ENCODE measurements at places on chromosomes 2 and 18.

- no peak for DNase-seq
Measured at GRCh38 chr2:190599073-190599472, 49.8 kb upstream of the NAB1 start.

- no peak for DNase-seq
Measured at GRCh38 chr2:58768715-58769080, 527.6 kb upstream of the FANCL start.

GRCh38 chr18:41940506-41941215, 14.4 kb upstream of the PIK3C3 start:
- no peak for DNase-seq

DNA sequence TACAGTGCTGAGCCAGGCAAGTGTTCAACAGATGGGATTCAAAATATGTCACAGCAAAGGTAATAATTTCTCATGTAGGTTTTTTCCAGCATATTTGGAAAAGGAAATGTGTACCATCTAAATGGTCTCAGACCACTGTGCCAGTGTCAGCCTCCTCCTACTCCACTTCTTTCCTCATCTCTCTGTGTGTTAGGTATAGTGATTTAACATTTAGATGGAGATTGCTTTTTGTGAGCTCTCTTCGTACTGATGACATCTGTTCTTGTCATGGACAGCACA, 80.9 kb upstream of the TSPYL6 start:
- DNase-seq, result no peak

DNA sequence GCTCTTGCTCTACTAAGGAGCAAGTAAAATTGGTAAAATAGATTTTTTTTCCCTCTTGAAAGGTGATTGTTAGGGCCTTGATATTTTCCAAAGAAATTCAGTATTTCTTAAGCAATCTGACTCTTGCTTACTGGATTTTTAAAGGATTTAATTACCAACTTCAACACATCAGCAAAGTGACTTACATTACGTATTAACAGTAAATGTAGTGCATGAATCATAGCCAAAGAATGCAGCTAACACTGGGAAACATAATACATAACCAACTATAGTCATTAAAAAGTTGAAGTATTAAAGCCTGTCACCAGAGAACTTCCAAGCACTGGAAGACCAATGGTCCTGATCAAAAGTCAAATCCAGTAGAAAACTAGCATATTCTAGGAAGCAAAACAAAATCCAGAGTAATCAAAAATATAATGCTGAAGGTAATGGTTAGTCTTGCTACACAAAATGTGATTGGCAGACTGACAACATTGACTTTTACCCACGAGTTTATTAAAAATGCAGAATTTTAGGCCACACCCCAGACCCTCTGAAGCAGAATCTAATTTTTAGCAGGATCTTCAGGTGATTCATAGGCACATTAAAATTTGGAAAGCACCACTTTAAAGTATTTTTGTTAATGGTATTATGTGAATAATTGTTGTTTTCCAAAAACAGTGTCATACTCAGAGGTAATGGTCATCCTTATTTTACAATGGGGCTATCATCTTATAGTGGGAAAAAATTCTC, 31.8 kb upstream of the CAVIN2 start:
- no peak for DNase-seq

- no peak for DNase-seq
Measured at GRCh38 chr2:239939736-239940483, 85.2 kb downstream of the NDUFA10 start.

GRCh38 chr2:46073540-46074046, 223.6 kb upstream of the EPAS1 start:
- DNase-seq, result no peak

GRCh38 chr18:53115876-53116585, 776.0 kb downstream of the DCC start:
- no peak for DNase-seq

DNA sequence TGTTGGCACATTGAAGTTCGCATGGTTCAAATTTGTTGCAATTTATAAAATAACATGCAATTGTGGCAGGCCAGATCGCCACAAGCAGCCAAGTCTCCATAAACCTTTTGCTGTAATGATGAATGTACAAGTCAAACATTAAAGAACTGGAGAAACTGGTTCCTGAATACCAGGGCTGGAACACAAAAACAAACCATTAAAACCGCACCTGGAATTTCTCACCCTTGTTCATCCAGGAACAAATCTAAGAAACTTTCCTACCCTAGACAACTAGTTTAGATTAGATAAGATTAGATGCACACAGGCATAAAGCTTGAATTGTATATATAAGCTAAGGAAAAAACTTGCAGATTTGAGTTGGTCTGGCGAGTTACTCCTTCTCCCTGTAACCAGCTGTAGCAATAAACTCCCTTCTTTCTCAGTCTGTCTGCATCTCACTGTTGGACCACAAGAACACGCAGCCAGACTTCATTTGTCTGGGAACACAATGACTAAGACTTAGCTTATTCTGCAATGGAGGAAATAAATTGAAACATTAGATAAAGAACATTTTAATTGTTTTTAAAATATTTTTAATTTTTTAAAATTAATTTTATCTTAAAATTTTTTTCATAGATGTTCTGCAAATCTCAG, 1835.5 kb upstream of the LRRTM1 start:
- DNase-seq, result no peak

- no peak for DNase-seq
Measured at GRCh38 chr2:176130147-176130956, 847 bp downstream of the HOXD8 start.

GRCh38 chr18:39911716-39912115, 2043.3 kb upstream of the PIK3C3 start:
- DNase-seq, result no peak
